ENCODE measurements at places on chromosomes 5 and 9. TPM values are rescaled to one million over a fixed set of nuclear protein-coding genes. Genes with fewer than 3 reads are reported as not detected.

- no peak overlapping the region for H3K27ac ChIP-seq
- no peaks in the 10 kb centered on the region for H3K27me3 ChIP-seq
- H3K36me3 ChIP-seq: peaks cover 14% of the 10 kb centered on the region
- peaks cover 82% of the 10 kb centered on the region for H3K4me1 ChIP-seq
Observed at GRCh38 chr5:78610163-78610583, 38.4 kb downstream of the LHFPL2 start.

DNA sequence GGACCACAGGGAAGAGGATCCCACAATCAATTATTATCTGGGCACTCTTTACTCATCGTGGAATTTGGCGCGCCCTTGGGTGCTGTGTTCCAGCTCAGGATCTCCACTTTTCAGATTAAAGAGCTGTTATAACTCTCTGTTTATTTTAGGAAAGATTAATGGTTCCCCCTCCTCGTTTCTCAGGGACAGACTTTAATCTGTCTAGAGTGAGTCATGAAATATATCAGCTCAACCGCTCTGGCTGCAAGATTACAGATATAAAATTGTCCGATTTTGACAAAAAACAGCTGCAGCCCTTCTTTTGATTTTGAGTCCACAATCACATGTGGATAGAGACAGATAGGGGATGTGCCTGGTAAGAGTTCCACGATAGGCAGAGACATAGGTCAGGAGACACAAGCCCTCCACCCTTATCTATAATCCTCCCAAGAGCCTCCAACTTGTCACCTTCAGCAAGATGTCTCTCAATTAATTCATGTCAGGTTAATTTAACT, 77.6 kb upstream of the ANKRD55 start:
- no peak overlapping the region for H3K4me3 ChIP-seq
- H3K27ac ChIP-seq: no peak overlapping the region
- no peaks in the 10 kb centered on the region for H3K36me3 ChIP-seq
- no peaks in the 10 kb centered on the region for H3K27me3 ChIP-seq

- DNase-seq: no peak
- H3K4me3 ChIP-seq: no peak overlapping the region
- no peak overlapping the region for H3K27ac ChIP-seq
- H3K4me1 ChIP-seq: no peaks in the 10 kb centered on the region
- H3K27me3 ChIP-seq: 0 out of 3 replicates have a peak, but pooled peaks cover 11% of the 10 kb centered on the region
- no peaks in the 10 kb centered on the region for H3K36me3 ChIP-seq
Observed at GRCh38 chr5:82861701-82862100, 215.5 kb downstream of the TMEM167A start.

GRCh38 chr9:38621434-38622287, 1.3 kb upstream of the ANKRD18A start:
- no peaks in the 10 kb centered on the region for H3K36me3 ChIP-seq
- DNase-seq: peak; percentile 3
- no peaks in the 10 kb centered on the region for H3K4me1 ChIP-seq

Gene CNOT8
- 37.1 TPM for total RNA-seq
